ENCODE measurements at places on chromosomes 12 and 14. TPM values are rescaled to one million over a fixed set of nuclear protein-coding genes. Genes with fewer than 3 reads are reported as not detected.

- DNase-seq: no peak
Observed at GRCh38 chr14:94122438-94122837, 7.0 kb downstream of the IFI27L2 start.

- no peak for DNase-seq
Observed at GRCh38 chr12:114319422-114319821, 86.5 kb downstream of the TBX5 start.

DNA sequence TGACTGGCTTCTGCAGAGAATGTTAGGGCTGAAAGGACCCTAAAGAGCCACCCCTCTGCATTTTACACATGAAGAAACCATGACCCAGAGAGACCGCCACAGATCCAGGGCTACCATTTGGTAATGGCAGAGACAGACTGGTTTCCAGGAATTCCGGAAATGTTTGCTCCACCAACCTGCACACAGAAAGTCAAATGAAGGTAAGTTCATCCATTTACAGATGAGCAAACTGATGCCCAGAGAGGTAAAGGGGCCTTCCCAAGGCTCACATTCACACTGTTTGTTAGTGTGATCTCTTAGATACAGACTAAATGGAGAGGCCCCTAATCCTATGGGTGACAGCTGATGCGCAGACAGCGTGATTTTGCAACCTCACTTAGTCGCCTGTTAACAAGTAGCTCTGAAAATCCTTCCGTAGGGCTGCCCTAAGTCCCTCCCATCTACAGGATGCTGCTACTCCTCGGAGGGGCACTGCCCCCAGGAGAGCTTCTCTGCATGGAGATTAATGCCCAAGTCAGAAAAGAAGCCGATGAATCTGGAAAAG, 33.8 kb downstream of the ZFP36L1 start:
- no peak for DNase-seq

DNA sequence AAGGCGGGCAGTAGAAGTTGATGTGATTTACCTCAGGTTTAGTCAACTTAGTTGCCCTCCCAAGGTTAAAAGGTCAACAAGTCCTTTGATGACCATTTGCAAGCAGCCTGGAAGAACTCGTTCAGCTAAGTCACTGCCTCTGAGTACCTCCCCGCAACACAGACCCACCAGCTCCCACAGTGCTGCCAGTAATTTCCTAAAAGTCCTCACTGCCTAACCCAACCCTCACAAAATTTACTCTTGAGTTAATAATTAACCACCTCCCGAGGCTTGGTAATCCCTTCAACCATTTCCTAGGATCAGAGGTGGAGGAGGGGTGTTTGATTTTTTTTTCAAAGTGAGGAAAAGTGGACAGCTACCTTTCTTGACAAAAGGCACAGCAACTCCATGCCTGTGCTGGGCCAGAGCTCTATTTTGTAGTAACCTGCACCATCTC, 55.8 kb downstream of the MAP3K9 start:
- no peak for DNase-seq

DNA sequence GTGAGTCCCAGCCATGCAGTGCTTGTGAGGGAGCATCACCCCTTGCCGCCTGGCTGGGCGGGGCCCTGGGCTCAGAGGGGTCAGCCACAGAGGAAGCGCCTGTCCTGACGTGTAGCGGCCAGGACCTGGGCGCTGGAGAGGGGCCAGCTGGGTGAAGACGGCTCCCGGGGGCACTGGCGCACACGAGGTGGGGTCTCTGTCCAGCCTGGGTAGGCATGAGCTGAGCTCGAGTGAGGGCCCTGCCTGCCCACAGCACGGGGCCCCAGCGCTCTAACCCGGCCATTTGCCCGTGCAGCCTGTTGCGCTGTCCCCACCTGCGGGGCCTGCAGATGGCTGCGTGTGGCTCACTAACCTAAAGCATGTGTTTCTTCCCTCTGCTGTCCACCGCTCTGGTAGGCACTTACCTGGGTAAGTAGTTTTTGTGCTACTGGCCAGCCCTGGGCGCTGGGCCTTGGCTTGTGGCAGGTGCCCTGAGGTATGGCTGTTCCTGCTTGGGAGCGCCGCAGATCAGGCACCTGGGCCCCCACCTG, 6.6 kb upstream of the CRIP2 start:
- DNase-seq: no peak

ATP2B1 gene
- 31.7 TPM for total RNA-seq

IL22 gene
- total RNA-seq: not detected

FAM186B gene
- 0.21 TPM for total RNA-seq

GNPNAT1 gene
- 43.5 TPM for total RNA-seq
